ENCODE measurements at places on chromosomes 4 and X.

DNA sequence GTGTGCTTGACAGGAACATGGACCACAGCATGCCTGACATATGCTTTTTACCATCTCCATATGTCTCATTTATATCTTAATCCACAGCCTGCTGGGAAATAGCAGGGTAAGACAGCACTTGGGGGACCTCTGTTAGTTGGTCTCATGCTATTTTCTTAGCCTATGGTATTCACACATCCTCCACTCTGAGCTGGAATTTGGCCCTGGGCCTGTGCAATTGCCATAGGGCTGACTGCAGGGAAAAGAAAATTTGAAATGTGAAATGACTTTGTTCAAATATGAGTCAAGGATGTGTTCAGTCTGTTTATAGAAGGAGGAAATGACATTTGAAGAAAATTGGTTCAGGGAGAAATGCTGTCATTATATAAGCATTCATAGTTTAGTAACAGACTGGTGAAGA, 9.6 kb upstream of the MAP7D3 start:
- no peak for DNase-seq

DNA sequence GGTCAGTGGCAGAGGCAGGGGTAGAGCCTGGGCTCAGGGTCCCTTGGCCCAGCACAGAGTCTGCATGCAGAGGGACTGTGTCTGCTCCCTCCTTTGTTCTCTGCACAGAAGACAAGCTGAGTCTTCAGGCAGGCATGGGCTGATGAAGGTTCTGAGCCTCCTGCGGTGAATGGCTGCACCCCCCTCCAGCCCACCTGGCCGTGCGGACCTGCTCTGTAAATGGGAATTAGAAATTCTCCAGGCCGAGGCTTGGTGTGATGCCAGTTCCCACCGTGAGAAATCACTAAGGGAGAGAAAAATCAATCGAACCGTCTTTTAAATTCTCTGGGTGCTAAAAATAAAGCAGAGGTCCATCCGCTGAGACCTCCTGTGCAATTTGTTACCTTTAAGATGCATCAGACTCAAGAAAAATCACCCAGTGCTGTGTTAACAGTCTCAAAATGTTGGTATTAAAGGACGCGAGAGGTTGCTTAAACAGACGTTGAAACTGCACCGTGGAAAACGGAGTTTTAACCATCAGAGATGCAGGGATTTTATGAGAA, 96.0 kb downstream of the WFS1 start:
- DNase-seq = no peak

GRCh38 chrX:23666282-23666681, 1.0 kb upstream of the PRDX4 start:
- DNase-seq = no peak

- no peak for DNase-seq
These were observed 211.9 kb upstream of the UGT8 start for GRCh38 chr4:114386637-114387233.

DNA sequence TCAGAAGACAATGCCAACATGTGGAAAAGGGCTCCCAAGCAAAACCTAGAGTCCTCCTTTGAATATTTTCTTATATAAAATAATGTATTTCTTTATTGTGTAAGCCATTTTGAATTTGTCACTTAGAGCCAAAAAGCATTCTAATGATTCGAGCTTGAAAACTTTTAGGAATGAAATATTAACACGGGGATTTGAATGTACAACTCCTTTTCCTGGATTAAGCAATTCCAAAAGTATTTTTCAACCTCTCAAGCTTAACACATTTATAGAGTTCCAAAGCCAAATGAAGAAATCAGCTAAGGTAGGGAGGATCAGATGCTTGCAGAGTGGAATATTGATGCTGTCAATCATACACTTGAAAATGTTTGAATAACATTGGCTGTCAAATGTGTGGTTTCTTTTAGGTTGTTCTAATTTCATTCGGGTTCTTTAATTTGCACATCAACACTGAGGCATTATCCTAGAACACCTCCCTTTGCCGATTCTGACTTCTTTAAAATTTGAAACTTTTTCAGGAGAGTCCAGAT, 67.2 kb upstream of the ETNPPL start:
- no peak for DNase-seq

- DNase-seq = peak; percentile 76
These were observed 2.3 kb upstream of the SOWAHD start for GRCh38 chrX:119755981-119756533.

DNA sequence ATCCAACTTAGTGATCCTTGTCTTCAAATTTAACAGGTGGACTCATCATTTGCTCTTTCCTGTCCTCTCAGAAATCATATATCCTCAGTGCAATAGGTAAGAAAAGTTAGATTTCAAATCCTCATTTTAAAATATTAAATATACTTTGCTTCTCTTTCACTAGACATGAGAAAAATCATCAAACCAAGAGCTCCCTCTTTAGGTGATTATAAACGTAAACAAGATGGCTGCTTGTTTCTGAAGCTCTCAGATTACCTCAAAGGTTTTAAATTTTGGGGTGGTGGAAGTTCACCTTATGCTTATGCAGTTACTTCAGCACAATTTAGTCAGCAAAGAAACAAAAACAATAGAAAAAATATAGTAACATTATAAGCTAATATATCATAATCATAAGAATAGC, 27.3 kb downstream of the CSN3 start:
- no peak for DNase-seq

GRCh38 chr4:20356565-20356964, 104.9 kb downstream of the SLIT2 start:
- DNase-seq = no peak

DNA sequence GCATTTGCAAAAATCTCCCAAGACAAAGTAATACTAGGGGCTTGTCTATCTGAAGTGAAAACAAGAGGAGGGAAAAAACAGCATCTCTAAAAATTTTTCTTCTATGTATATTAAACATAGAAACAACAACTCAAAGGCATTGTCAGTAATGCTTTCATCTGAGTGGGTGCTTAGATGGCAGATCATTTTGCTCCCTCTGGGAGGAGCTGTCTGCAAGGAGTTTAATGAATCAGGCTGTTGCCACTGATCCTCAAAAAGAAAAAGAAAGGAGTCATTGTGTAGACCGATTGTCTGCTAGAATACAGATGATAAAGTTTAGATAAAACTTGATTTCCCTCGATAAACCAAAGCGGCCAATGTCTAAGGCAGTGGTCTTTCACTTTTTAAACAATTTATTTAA, 49.7 kb upstream of the KLHL8 start:
- DNase-seq = no peak

GRCh38 chrX:131783555-131784308, 239.4 kb upstream of the STK26 start:
- DNase-seq = no peak

GRCh38 chr4:1348014-1348513, 1.1 kb downstream of the UVSSA start:
- no peak for DNase-seq

- no peak for DNase-seq
These were observed 62.2 kb downstream of the RTL5 start for GRCh38 chrX:72069350-72070160.

- DNase-seq = peak; percentile 21
These were observed 18.4 kb downstream of the IL21 start for GRCh38 chr4:122602277-122603142.

DNA sequence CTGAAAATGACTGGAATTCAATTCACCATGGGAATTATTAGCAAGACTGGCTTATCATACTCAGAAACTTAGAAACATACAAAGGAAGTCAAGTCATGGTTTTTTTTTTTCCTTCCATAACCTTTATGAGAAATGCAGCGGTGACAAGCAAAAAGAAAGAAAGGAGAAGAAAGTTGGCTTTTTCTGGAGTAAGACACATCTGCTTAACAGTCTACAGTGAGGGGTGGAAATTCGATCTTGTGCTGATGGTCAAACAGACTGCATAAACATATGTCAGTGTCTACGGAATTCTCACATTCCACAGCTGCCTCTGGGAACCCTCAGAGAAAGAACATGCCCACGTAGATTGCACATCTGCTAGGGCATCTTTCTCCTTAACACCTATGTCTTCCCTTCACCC, 54.6 kb downstream of the PROM1 start:
- DNase-seq = no peak

GRCh38 chr4:174828845-174829701, at the start of gene GLRA3:
Gene GLRA3, minus strand, starts transcription at chr4:174829247. Its CDS starts 436 bp downstream, at chr4:174828811.
- peak; percentile 2 for DNase-seq
